AML-193 (cell line): ENCODE measurements at places on chromosomes 2 and 18.

GRCh38 chr2:54904836-54905235 lies 145.4 kb downstream of the RTN4 start:
- no peak for DNase-seq

- no peak for DNase-seq
Observed at GRCh38 chr2:217707131-217707611, 295.6 kb downstream of the TNS1 start.

GRCh38 chr2:67329951-67330350 lies 67.2 kb upstream of the ETAA1 start:
- no peak for DNase-seq

DNA sequence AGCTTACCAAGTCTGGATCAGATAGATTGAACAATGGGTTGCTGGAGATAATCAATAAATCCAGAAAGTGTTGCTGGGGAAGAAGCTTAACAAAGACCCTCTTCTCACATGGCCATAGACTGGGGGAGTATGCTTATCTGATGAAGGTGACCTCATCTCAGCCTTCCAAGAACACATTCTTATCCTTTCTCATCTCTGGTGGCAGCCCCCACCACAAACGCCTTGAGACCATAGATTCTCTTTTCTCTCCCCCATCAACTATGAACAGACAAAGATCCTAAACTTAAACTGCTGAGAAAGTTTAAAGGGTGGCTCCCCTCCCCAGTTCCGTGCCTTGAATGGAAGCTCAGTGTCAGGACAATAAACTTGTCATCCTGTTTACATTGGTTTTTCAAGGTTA lies 428.7 kb upstream of the TRIB2 start:
- no peak for DNase-seq

DNA sequence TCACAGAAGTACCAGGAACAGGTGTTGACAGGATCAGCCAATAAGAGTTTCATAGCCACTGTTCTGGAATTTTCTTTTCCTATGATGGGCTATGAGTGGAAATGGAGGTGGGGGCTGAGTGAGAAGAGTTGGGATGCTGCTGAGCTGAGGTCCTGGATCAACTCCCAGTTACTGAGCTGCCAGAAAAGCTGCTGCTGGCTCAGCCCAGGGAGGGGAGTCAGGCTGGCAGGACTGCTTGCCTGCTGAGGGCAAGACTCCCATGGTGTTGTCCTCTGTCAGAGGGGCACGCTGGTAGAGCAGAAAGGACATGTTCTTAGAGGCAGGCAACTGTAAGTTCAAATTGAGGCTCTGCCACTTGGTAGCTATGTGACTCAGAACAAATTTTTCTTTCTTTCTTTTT lies 11.8 kb downstream of the TPGS2 start:
- DNase-seq = no peak

DNA sequence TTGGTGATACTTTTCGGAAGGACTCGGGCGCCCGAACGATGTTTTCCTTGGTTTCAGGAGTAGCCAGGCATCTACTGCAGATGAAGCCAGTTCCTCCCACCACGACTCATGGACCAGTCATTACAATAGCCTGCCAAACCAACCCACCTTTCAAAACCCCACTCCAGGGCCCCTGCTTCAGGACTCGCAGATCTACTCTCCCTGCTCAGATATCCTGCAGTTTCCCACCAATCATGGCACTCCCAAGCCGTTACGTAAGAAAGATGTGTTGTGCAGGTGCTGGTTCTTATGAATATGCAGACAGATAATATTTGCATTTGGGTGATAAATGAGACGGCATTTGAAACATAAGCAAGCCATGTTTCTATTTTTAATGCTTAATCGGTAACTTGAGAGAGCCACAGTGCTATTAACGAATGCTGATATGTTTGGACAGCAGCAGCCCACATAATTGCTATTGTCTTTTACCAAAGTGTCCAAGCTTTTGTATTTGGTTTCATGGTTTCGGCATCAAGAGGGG lies 3.5 kb upstream of the CYS1 start:
- no peak for DNase-seq

DNA sequence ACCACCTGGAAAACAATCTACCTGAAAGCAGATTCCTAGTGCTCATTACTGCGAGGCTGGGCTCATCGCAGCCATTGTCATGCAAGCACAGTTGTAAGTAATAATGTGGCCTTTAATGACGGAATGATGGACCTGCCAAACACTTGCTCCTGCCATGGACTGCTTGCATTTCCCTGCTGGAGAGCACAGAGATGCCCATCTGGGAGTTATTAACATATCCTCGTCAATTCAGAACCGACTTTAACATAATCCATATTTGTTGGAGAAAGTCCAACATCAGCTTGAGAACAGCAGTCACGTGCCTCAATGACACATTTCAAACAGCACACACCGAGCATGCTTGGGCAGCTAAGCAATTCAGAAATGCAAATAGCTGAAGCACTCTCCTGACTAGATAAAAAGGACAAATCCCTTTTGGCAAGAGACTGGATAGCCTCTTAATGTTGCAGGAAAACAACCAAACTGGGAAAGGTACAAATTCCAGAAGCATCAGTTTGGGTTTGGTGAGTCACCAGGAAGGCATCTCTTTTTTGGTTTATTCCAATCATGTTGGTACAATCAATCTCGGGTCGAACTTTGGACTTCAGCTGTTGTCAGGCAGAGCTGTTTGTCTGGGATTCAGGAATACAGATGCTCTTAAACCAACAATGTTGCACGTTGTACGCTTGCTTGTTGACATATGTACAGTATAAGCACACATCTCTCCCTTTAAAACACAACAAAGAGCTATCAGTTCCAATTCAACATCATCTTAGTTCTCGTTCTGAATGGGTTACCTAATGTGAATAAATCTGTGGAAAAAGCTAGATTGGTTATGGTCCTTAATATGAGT lies 395.8 kb downstream of the LNPK start:
- no peak for DNase-seq

- DNase-seq = no peak
Observed at GRCh38 chr2:95315801-95316411, 18.8 kb downstream of the KCNIP3 start.

DNA sequence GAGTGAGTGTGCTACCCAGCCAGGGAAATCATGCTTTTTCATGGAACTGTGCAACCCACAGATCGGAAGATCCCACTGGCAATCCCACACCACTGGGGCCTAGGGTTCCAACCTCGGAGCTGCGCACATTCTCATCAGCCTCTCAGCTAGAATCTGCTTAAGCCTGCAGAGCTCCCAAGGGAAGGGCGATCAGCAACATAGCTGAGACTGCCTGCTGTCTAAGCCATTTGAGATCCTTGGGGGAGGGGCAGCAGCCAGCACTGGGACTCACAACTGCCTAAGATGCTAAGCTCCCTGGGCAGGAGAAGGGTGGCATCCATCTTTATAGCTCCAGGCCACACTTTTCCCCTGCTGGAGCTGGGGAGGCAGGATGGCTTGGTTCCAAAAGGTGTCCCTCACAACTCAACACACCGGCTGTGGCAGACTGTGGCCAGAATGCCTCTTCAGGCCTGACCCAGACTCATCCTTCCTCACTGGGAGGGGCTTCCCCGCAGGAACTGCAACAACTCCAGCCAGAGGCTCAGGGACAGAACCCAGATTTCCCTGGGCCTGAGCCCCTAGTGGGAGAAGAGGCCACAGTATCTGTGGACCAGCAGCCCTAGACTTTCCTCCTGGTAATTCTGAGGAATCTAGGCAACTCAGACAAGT lies 1133.3 kb upstream of the PIK3C3 start:
- DNase-seq = no peak

GRCh38 chr2:227404585-227405271 lies 17.0 kb upstream of the SCYGR1 start:
- peak; percentile 5 for DNase-seq

DNA sequence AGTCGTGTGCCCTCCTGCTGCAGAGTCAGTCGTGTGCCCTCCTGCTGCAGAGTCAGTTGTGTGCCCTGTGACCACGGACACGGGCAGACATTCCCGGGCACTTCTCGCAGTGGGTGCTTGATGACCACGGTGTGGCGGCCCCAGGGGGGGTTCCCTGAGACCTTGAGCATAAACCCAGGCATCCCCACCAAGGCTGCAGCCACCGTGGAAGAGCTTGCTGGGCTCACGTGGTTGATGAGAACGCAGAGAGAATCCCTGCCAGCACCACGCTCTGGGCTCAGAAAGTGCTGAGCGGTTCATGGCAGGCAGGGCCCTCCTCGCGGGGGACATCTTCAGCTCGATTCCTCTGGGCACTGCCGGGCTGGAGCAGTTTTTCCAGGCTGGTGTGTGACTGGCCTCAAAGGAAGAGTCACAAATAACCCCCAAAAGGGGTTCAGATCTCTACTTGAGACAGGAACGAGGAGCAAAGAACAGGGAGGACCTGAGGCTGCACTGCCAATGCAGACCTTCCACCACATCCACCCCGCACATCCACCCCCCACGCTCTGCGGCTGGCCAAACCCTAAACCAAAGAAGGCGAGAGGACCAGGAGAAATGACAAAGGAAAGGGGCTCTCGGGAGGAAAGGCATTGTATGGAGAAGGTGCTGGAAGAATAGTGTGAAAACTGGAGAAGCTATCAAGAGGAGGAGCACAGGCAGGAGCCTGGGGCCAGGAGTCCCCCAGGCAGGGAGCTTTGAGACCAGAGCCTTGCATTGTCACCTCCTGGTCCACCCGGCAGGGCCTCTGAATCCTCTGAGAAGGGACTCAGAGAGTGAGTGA lies 8.4 kb upstream of the PER2 start:
- no peak for DNase-seq

GRCh38 chr2:181152226-181152625 lies 171.8 kb downstream of the UBE2E3 start:
- no peak for DNase-seq

DNA sequence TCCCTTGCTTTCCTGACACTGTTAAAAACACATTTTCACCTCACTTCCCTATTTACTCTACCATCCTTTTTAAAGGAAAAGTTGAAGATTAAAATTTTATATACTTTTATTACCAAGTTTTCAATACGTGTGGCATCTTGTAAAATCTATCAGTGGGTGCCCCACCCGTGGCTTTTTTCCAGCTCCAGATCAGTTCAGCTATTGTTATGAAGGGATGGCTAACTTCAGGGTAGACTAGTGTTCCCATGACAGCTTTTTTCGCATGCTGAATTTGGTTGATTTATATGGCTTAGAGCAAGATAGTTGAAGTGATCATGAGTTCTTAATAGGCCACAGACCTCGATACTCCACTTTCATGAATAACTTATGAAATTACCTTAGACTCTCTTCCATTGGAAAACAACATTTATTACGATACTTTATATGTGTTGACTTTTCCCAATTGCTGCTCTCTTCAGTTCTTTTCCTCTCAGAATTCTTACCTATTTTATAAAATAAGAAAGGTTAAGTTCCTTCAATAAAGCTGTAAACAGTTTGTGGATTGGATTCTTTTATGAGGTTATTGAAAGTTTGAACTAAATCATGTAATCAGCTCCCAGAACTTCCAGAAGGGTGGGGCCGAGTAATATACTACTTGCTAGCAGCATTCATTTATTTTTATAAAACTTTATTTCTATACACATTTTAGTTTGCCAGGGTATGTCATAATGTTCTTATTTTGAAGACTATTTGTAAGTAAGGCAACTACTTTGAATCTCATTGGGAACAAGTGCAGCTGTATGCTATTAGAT lies 680.9 kb downstream of the SATB2 start:
- no peak for DNase-seq

- DNase-seq = no peak
Observed at GRCh38 chr2:111155610-111156009, 34.9 kb downstream of the BCL2L11 start.

DNA sequence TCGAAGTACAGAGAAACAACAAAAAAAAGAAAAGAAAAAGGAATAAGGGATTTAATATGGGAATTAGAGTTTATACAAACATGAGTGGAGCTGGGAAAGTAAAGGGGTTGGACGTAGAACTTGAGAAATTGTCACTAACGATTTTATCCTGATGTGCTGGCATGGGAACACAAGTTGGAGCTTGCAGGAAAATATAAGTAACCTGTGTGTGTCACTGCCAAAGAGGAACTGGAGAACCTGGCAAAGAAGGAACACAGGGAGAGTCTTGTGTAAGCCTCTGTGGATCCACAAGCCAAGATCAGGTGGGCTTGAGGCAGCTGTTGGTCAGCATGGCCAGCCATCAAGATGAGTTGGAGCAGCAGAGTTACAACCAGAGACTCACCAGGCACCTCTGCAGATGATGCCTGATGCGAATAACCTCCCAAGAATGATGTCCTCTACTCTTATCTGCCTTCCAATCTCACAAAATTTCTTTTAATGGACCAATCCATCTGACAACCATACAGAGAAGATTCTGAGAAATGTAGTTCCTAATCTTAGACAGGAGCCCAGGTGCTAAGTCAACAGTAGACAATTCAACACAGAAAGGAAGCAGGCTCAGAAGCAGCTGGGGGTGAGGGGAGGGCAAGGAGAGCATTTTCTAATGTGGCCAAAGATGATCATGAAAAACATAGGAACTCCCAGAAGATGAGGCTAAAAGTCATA lies 77.0 kb upstream of the SPOPL start:
- DNase-seq = no peak

- DNase-seq = no peak
Observed at GRCh38 chr2:151973013-151973900, 125.6 kb downstream of the CACNB4 start.

GRCh38 chr2:136750065-136750464 lies 15.3 kb upstream of the THSD7B start:
- no peak for DNase-seq

- DNase-seq = no peak
Observed at GRCh38 chr2:235493402-235493774, 455 bp upstream of the AGAP1 start.

- no peak for DNase-seq
Observed at GRCh38 chr2:234293973-234294372, 202.9 kb downstream of the ARL4C start.

DNA sequence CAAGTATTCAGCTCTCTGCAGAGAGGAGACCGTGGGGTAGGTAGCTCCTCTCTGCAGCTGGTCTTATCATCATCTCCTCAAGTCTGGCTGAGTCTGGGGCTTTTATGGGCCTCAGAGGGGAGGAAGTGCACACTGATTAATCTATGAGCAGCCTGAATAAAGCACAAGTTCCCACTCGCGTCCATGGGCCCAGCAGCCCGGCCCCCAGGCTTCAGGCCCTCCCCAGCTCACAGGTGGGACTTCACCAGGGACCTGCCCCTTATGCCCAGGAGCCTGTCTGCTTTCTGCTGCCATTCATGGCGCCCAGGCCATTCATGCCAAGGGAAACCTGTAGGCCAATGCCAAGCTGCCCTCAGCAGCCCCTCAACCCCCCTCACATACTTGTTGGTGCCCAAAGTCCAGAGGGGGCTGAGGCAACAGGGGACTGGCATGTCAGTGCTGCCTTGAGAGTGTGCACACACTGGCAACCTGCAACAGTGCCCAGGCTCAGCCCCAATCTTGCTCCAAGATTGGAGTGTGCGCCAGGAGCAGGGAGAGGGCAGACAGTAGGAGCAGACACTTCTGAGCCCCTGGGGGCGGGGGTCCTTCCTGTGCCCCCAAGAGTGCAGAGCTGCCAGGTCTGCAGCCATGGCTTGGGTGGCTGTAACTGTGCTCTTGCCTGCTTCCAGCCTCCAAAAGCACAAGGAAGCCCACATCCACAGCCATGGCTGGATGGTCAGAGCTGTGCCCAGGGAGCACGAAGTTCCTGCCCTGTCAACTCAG lies 375.6 kb upstream of the VWC2L start:
- no peak for DNase-seq

GRCh38 chr2:201357221-201357620 lies at the start of gene FLACC1:
Gene FLACC1, minus strand, starts transcription at chr2:201357345. Its CDS starts 5,941 bp downstream, at chr2:201351404.
- DNase-seq = no peak

GRCh38 chr2:143264851-143265250 lies 135.6 kb downstream of the ARHGAP15 start:
- DNase-seq = no peak

GRCh38 chr2:8096484-8096883 lies 585.4 kb upstream of the ID2 start:
- DNase-seq = no peak
